ENCODE measurements at places on chromosomes 6 and 20. TPM values are rescaled to one million over a fixed set of nuclear protein-coding genes. Genes with fewer than 3 reads are reported as not detected.

The TNFRSF6B gene
- not detected for total RNA-seq

The SEL1L2 gene
- not detected for total RNA-seq

The PDE10A gene
- not detected for total RNA-seq

The JAG1 gene
- 0.15 TPM for total RNA-seq

The VSX1 gene
- not detected for total RNA-seq

The SLC35F1 gene
- total RNA-seq, result not detected

The SIM1 gene
- total RNA-seq, result not detected

The FAXC gene
- total RNA-seq, result 0.10 TPM

The MYL9 gene
- total RNA-seq, result 0.17 TPM

The FKBP1A gene
- 304 TPM for total RNA-seq

The DDO gene
- not detected for total RNA-seq

The GGTLC1 gene
- not detected for total RNA-seq

The EYA4 gene
- not detected for total RNA-seq

The NHLRC1 gene
- total RNA-seq, result 0.23 TPM

The OR2J3 gene
- not detected for total RNA-seq

The CUTA gene
- 144 TPM for total RNA-seq

The RSPO4 gene
- not detected for total RNA-seq

The SAPCD1 gene
- 8.6 TPM for total RNA-seq

The BIRC7 gene
- total RNA-seq, result not detected

The SYNJ2 gene
- total RNA-seq, result 27.4 TPM

The CD109 gene
- total RNA-seq, result 15.4 TPM

The EBF4 gene
- total RNA-seq, result 0.61 TPM

The OSTM1 gene
- total RNA-seq, result 18.9 TPM

The TSPO2 gene
- not detected for total RNA-seq

The SOX4 gene
- total RNA-seq, result 1.2 TPM

The TUBB2B gene
- not detected for total RNA-seq

The LAMA2 gene
- total RNA-seq, result 0.72 TPM

The MMP24 gene
- total RNA-seq, result not detected

The DHX16 gene
- total RNA-seq, result 46.8 TPM

The RPP40 gene
- total RNA-seq, result 17.1 TPM

The MARCKS gene
- total RNA-seq, result 0.11 TPM

Data from activated CD8-positive, alpha-beta memory T cell treated with anti-CD3 and anti-CD28 coated beads for 36 hours (primary cell).